ENCODE measurements at places on chromosomes 6 and 20.

DNA sequence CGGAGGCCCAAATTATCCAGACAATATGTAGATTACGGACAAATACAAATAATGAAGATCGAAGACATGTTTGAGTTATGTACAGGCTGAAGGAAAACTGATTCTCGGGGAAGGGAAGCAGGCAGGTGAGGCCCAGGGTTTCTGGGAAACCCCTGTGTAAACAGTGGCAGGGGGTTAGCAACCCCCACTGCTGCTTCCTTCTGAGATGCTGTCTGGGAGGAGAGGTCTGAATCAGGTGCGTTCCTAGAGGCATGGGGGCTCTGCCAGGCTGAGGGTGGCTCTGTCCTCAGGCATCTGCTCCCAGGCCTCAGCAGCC lies 7.2 kb upstream of the MDGA1 start:
- no peak for DNase-seq

DNA sequence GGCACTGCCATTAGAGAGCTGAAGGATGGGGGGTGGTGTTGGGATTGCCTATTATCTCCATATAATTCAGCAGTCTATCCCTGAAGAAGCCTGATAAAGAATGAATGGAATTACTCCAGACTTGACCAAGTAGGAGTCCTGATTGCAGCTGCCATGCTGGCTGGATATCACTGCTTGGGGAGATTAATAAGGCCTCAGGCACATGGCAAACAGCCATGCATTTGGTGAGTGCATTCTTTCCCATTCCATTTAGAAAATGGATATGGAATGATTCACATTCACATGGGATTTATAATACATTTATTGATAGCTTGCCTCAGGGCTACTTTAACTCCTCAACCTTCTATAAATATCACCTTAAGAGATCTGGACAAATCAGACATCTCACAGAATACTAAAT lies 49.6 kb upstream of the HLA-A start:
- no peak for DNase-seq

DNA sequence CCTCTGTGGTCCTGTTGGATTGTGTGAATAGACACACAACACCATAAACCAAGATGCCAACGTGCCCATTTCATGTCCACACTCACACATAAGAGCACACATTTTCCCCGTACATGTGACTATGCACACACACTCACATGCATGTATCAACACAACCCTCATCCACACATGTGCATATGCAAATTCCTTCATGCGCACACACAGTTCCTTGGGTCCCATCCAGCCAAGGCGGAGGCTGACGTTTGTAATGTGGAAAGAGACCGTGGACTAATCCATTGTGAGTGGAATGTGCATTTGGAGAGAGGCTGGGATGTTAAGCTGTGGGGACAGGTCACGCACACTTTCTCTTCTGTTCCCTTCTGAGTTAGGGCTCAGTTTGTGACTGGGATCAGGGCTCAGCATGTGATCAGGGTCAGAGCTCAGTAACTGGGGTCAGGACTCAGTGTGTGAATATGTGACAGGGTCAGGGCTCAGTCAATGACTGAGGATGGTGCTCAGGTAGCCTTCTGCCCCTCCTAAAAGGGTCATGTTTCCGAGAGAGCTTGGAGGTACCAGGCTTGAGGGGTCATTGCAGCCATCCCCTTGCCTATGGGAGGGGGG lies 628 bp upstream of the BPIFB2 start:
- DNase-seq = no peak

- no peak for DNase-seq
These were observed 606.0 kb downstream of the DHX35 start for GRCh38 chr20:39568109-39568508.

- no peak for DNase-seq
These were observed 173.9 kb downstream of the QKI start for GRCh38 chr6:163588220-163588919.

DNA sequence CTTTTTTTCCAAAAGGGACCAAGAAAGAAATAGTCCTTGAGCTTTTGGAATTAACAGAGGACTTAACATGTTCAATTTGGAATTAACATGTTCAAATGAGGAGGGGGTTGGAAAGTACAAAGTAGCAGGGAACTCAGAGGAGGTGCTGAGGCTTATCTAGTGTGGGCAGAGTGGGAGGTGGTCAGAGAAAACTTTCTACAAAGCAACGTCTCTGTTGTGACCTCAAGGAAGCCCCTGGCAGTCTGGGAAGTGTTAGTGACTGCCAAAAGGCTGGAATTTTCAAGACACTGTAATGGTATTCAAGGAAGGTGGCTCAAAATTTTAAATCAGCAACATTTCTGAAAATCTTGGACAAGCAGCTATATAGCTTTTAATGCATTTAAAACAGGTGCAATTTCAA lies 7.3 kb downstream of the ECI2 start:
- DNase-seq = no peak

- no peak for DNase-seq
These were observed 24.9 kb upstream of the IER3 start for GRCh38 chr6:30769088-30769852.

DNA sequence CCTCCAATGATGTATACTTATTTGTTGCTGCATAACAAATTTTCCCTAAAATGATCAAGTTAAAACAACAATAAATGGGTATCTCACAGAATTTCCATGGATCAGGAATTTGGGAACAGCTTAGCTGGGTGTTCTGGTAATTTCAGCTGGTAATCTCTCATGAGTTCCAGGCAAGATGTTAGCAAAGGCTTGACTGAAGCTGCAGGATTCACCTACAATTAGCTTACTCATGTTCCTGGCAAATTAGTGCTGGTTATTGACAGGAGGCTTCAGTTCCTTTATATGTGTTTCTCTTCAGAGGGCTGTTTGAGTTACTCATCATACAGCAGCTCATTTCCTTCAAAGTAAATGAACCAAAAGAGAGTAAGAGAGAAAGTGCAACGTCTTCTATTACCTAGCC lies 506.3 kb upstream of the IMPG1 start:
- DNase-seq = no peak

- no peak for DNase-seq
These were observed 11.2 kb upstream of the MROH8 start for GRCh38 chr20:37190354-37191112.

DNA sequence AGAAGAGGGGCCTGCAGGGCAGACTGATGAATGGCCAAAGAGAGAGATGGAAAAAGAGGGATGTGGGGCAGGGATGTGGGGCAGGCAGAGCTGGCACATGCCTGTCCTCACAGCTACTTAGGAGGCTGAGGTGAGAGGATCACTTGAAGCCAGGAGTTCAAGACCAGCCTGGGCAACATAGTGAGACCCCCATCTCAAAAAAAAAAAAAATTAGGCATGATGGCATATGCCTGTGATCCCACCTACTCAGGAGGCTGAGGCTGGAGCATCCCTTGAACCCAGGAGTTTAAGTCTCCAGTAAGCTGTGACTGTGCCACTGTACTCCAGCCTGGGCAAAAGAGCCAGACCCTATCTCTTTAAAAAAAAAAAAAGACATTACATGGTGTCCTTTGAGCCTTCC lies 34.8 kb downstream of the RNF8 start:
- no peak for DNase-seq

- no peak for DNase-seq
These were observed 3.2 kb downstream of the NFYA start for GRCh38 chr6:41075651-41076626.

GRCh38 chr6:23983735-23984134 lies 142.3 kb upstream of the NRSN1 start:
- no peak for DNase-seq

- no peak for DNase-seq
These were observed 2.5 kb upstream of the PMEPA1 start for GRCh38 chr20:57712341-57712740.

- DNase-seq = no peak
These were observed 22.7 kb downstream of the MAFB start for GRCh38 chr20:40666336-40666735.

DNA sequence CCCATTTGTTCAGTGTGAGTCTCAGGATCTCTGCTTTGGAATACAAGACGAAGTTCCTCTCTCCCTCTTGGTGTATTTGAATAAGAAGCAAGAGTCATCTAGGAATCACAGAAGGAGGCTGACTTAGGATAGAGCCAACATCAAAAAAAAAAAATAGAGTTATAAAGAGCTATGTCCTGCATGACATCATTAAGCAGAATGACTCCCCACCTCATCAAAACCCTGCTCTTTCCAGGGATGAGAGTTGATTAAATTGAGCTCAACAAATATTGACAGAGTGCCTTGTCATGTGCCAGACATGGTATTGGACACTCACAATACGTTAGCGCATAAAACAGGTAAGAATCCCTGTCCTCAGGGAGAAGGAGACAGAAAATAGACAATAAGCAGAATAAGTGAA lies 48.6 kb upstream of the TNFAIP3 start:
- no peak for DNase-seq

- DNase-seq = no peak
These were observed 11.1 kb upstream of the NTSR1 start for GRCh38 chr20:62697468-62697912.

DNA sequence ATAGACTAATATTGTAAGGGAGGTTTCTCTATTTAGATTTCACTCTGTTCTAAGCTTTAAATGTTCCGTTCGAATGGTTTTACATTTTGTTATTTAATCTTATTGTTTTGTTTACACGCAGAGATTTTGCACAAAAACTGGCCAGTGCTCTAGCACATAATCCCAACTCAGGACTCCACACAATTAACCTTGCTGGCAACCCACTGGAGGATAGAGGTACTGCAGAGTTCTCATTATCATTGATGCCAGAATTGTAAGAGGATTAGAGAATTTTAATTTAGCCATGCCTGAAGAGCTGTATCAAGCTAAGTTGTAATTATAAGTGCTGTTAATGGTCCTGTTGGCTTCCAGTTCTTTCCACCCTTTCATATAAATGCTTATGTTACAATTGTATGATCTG lies 179.7 kb upstream of the SCGN start:
- DNase-seq = no peak

GRCh38 chr6:46217671-46218131 lies 46.9 kb upstream of the ENPP5 start:
- DNase-seq = no peak

GRCh38 chr20:41228858-41229257 lies 88.7 kb downstream of the ZHX3 start:
- no peak for DNase-seq

GRCh38 chr6:169048865-169049205 lies 204.8 kb downstream of the THBS2 start:
- no peak for DNase-seq

DNA sequence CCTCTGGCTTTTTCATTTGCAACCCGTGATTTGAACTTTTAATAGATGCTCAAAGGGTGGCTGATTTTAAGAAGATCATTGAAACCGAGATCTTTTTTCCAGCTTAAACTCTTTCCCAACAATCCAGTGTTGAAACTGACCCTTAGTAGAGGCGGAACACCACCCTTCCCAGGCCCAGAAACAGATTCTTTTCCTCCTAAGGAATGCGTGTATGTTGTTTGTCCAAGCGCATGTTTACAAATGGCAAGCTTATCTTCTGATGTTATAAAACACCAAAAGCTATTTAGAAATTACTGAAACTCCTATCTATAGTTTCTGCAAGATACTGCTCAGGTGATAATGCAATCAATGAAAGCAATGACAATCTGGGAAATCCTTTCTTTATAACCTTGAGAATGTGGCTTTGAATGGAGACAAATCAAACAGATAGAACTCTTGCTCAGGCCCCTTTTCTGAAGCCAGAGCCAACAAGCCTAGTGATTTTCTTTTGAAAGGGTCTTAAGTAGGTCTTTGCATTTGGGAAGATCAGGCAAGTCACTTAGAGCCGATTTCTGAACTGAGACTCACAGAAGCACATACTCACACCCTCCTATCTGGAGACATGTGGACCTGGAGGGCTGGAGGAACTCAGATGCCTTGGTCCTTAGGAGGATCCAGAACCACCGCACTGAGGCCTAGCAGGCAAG lies 9.1 kb downstream of the BANF2 start:
- DNase-seq = no peak

DNA sequence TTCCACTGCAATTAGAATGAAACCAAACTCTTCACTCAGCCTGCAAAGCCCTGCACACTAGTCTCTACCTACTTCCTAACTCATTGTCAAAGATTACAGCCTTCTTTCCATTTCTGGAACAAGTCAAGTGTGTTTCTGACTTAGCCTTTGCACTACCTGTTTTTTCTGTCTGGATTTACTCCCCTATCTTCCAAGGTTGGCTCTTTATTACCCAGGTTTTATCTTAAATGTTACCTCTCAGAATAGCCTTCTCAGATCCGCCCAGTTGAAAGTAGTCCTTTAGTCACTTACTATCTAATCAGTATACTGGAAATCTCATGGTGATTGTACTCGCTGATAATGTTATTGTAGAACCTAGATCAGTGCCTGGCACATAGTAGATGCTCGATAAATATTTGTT lies 42.7 kb downstream of the TBPL1 start:
- no peak for DNase-seq

GRCh38 chr6:40695114-40695513 lies 108.0 kb upstream of the LRFN2 start:
- no peak for DNase-seq

GRCh38 chr6:37308069-37308815 lies 45.5 kb upstream of the RNF8 start:
- no peak for DNase-seq

DNA sequence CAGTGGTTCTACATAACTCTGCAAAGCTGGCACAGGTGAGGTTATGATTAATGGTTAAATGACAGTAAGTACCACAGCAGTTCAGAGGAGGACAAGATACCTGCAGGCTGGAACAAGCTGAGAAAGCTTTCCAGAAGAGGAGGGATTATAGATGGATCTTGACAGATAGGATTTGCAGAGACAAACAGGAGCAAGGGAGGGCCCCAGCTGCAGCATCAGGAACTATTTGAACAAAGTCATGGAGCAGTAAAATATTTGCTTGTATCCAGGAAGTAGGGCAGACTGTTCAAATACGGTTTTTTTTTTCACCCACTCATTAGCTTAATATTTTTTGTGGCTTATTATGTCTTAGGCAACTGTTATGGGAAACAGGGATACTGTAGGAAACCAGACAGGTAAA lies 144.4 kb upstream of the MAN1A1 start:
- no peak for DNase-seq

DNA sequence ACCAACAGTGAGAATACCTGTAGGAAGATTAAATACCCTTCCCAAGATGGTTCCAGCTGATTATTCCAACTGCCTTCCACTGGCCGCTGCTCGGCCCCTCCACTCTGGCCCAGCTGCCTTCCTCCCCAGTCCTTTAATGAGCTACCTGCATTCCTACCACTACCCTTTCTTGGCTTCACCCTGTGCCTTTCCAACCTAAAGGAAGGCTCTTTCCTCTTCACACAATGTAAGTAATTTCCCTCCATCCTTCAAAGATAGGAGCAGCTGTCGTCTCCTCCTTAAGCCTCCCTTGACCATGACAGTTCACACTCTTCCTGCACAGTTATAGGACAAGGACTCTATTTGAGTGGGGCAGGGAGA lies 16.2 kb upstream of the SNX9 start:
- no peak for DNase-seq

DNA sequence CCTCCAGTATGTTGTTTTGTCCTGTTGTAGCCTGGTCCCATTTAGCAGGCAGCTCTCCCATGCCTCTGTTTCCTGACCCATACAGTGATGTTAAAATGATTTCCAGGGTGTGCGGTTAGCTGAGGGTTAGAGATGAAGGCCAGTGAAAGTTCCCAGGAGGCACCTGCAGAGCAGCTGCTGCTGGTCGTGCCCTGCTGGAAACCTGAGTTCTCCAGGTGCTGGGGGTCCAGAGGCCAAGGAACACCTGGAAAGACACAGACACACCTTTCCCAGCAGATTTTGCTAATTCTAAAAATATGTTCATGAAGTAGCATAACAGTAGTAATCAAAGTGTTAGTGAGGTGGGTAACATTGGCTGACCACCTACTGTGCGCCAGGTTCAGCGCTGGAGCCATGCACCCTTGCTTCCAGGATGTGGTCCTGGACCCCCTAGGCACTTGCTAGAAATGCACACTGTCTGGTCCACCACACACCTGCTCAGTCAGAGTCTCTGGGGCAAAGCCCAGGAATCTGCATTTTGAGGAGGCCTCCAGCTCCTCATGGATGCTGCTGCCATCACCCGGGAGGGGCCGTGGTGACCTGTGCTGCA lies 118.7 kb downstream of the SYNDIG1 start:
- no peak for DNase-seq
